Natural killer cell treated with Interleukin-12 subunit alpha and Interleukin-12 subunit beta and Interleukin-15 and Interleukin-18, amount 100 ng/mL, for 72 hours (primary cell): ENCODE measurements at places on chromosomes 5 and 9.

GRCh38 chr5:33330426-33330825 is 110.3 kb upstream of the TARS1 start:
- no peak for DNase-seq

DNA sequence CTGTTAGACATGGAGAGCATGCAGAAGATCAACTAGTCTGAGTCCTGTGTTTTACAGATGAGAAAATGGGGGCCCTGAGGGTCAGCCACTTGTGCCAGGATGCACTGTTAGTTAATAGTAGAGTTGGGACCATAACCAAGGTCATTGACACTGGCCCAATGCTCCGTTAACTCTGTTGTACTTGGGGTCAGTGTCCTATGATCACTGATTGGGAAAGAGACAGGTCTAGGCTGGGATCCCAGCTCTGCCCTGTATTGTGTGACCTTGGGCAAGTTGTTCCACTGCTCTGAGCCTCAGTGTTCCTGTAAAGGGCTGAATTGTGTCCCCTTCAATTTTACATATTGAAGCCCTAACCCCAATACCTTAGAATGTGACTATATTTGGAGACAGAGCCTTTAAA is 70.0 kb downstream of the GDNF start:
- DNase-seq = no peak

- DNase-seq = no peak
These were observed 59.1 kb upstream of the TMC1 start for GRCh38 chr9:72462340-72462739.

DNA sequence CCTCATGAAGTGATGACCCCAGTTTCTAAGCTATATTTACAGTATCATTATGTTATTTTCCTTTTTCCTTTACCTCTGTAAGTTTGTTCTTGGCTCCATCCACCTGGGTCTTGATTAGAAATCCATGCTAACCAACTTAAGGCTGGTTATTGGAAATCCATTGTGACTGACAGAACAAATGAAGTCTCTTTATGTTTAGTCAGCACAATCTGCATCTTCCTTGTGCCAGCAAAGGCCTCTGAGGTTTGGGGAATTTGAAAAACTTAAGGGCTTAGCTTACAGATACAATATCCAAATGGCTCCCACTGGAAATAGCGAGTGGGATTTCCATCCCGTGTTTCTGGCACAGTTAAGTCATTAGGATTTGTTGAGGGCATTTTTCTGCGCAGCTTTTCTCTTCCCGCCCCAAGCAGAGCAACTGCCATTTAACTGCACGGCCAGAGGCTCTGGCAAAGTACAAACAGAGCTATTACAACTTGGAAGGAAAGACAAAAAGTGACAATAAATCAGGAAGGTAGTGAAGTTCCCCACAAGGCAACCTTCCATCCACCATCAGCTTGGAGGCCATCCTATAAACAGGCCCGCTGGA is 64.2 kb downstream of the DCP2 start:
- no peak for DNase-seq

GRCh38 chr5:88736494-88736893 is 146.5 kb downstream of the MEF2C start:
- DNase-seq = no peak

- no peak for DNase-seq
These were observed 66.3 kb upstream of the EPB41L4B start for GRCh38 chr9:109387206-109387605.

DNA sequence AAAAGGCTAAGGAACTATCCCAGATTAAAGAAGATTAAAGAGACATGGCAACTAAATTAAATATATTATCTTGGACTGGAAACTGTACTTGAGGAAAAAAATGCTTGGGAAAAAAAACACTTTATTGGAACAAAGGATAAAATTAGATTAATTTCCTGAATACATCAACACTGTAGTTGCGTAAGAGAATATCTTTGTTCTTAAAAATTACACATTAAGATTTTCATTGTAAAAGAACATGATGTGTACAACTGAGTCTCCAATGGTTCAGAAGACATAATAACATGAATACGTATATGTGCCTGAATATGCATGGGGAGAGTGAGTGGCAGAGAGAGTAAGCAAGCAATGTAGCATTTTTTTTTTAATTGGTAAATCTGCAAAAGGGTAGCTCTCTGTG is 2.8 kb downstream of the AP3B1 start:
- DNase-seq = no peak

GRCh38 chr9:89634995-89635742 is 30.4 kb downstream of the GADD45G start:
- no peak for DNase-seq

- DNase-seq = no peak
These were observed 313.0 kb downstream of the CETN3 start for GRCh38 chr5:90096415-90097081.

GRCh38 chr9:33125871-33126823 is 41.0 kb downstream of the B4GALT1 start:
- no peak for DNase-seq

DNA sequence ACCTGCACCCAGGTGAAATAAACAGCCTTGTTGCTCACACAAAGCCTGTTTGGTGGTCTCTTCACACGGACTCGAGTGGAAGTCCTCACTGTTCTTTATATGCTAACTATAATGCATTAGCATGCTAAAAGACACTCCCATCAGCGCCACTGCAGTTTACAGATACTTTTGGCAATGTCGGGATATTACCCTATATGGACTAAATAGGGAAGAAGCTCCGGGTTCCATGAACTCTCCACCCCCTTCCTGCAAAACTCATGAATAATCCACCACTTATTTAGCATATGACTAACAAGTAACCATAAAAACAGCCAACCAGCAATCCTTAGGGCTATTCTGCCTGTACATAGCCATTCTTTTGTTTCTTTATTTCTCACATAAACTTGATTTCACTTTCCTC is 426.2 kb upstream of the PTPRD start:
- DNase-seq = no peak

DNA sequence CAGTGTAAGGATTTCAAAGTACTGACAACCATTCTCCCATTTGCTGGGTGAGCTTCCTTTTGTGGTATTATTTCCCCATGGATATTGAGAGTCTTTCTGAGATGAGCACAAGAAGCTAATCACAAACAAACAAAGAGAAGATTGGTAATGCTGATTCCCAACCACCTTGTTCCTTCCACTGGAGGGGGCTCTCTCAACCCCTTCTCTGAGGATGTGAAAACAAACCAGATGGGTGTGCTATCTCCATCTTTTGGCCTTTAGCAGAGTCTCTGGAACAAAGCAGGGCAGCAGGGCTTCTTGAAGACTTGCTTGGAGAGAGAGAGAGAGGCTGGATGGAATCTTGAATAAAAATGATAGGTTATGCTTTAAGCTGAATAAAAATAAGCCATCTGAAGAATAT is 576.7 kb upstream of the ZNF462 start:
- DNase-seq = no peak

DNA sequence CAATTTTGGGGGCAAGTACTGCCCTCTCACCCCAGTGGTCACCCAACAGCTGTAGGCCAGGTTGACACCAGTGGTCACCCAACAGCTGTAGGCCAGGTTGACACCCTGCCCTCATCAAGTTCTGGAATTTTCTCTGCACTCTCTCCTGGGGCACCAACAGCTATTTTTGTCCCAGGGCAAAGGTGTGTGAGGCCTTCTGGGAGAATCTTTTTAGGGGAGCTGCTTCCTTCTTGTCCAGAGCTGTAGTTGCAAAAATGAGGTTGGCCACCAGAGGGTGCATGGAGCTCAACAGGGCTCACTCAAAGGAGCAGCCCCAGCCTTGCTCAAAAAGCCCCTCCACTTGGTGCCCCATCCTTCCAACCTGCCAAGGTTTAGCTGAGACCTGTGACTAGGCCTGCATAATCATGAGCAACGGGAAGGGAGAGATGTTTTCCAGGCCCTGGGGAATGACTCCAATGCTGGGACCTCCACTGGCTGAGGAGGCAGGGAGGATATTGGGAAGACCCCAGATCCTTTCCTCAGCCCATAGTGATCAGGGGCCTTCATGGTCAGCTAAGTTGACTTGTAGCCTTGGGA is 10.6 kb upstream of the P4HA2 start:
- peak; percentile 72 for DNase-seq

DNA sequence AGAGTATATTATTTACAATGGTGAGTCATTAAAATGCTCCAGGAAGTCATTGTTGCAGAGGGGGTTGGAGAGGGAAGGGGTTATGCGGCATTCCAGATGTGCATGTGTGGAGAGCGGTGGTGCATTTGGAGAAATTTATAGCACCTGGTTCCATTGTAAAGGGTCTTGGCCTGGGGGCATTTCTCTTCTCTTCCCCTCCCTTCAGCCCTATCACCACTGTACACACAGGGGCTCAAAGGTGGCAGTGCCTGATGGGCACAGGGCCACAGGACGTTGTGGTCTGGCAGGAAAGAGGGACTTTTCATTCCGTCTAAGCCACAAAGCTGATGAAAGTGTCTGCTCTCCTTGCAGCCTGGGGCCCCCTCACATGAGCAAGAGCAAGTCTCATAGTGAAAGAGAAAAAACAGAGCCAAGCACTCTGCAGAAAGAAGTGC is 442.4 kb upstream of the ZNF462 start:
- peak; percentile 88 for DNase-seq

GRCh38 chr5:101364469-101364868 is 461.4 kb upstream of the ST8SIA4 start:
- no peak for DNase-seq

GRCh38 chr5:74862221-74862620 is 4.0 kb downstream of the FAM169A start:
- no peak for DNase-seq

DNA sequence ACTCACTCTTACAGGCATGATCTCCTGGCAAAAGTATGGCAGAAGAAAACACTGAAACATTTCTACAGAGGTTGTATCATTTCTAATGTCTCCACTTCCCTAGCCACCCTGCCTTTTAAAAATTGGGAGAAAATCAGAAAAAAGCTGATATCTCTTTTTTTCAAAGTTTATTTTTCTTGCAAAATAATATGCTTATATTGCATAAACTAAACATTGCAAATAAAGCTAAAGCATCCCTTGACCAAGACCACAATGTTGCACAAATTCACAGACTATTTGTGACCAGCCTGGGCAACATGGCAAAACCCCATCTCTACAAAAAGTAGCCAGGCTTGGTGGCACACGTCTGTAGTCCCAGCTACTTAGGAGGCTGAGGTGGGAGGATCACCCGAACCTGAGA is 183.3 kb upstream of the ELAVL2 start:
- DNase-seq = no peak

DNA sequence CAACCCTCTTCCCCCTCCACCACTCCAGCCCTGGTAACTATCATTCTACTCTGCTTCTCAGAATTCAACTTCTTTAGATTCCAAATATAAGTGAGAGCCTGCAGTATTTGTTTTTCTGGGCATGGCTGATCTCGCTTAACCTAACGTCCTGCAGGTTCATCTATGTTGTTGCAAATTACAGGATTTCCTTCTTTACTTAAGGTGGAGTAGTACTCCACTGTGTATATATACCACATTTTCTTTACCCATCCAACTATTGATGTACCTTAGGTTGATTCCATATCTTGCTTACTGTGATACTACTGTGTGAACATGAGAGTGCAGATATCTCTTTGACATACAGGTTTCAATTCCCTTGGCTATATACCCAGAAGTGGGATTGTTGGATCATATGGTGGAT is 106.3 kb upstream of the ZNF366 start:
- no peak for DNase-seq

- DNase-seq = no peak
These were observed 308.1 kb downstream of the CTNND2 start for GRCh38 chr5:11596185-11596584.
